ENCODE measurements at places on chromosomes 5 and 9.

DNA sequence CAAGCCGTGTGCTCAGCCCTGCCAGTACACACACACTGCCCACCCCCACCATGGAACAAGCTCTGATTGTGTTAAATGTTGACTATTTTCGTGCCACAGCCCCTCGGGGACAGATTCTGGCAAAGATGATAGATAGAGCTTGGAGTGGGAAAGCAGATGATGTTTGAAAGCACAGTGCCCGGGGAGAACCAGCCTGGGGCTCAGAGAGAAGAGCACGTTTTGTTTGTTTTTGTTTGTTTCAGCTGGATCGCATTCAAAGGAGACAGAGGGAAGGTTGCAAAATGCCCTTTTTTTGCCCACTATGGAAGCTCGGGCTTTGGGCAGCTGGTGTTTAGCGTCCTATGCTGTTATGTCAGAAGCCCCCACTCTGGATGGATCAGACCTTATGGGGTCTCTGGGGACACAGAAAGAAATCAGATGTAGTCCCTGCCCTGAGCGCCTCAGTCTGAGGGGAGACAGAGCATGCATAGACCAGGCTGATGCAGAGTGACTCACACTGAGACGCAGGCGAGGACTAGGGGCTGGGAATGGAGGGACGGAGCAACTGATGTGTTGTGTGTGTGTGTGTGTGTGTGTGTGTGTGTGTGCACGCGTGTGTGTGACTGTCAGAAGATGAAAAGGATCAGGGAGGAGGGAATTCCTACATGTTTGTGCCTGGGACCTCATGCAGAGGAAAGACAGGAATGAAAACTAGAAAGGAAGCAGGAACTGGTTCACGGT, 229.7 kb downstream of the MELK start:
- ATAC-seq, result no peak

- ATAC-seq, result no peak
These were observed 38.9 kb upstream of the IFNK start for GRCh38 chr9:27485158-27485557.

DNA sequence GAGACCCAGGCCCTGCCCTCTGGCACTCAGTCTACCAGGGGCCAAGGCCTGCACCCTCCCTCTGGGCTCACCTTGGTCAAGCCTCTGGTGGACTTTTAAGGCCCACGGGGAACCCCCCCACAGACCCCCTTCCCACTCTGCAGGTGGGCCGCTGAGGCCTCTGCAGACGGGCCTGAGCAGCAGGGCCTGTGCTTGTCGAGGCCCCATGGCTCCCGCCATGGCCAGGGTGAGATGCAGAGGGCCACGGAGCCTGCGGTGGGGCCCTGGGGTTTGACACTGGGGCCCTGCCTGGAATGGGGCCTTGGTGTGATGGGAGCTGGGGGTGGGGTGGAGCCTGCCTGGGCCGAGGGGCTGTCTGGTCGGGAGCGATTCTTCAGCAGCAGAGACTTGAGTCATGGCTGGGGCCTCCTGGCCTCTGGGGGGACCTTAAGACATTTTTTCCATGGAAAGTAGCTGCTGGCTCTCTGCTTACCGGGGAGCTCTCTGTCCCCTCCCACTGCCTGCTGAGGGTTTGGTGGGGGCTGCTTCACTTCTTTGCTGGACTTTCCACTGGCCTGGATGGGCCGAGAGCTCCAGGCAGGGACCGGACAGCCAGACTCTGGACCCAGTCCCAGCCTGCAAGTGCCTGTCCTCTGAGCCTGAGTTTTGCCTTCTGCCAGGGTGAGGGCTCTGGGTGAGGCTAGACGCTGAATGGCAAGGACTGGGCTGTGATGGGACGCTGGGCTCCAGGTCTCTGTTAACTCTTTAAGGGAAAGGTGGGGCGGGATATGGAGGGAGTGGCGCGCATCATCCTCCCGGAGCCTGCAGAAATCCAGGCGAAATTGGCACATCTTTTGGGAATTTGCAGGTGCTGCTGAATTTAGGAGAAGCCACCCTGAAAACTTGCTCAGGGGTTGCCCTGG, 132.2 kb downstream of the RXRA start:
- no peak for ATAC-seq

- no peak for ATAC-seq
These were observed 323.4 kb downstream of the PSAT1 start for GRCh38 chr9:78620303-78620702.

DNA sequence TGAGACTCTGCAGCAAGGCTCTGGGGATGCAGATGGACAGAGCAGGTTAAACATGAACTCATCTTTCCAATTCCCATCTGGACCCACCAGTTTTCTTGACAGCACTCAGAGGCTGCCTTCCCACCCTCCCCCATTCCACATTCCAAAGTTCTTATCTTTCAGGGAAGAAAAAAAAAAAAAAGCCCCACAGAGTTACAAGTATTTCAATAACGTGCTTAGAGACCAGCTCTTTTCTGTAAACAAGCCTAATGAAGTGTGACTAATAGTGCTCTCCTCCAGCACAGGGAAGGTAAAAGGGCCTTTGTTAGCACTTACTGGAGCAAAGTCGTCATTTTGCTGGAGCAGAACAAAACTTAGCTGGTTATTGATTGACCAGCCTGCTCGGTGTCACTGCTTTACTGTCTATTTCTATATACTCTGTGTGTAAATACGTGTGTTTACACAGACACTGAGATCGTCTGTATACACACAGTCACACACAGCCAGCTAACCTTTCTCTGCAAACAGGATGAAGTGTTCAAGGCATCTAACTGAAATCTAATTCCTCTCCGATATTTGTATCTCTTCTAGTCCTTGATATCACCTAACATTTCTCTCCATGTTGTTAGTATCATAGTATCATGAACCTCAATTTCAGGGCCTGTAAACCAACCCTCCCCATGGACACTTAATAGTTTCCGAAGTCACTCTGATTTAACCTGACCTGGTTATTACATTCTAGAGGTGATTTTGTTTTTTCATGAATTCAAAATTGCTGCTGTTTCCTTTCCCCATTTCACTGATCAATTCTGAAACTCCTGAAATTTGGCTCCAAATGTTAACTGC, 84.9 kb downstream of the ZNF608 start:
- ATAC-seq, result no peak

- ATAC-seq, result no peak
These were observed 63.3 kb upstream of the ZFAND5 start for GRCh38 chr9:72428329-72428728.

DNA sequence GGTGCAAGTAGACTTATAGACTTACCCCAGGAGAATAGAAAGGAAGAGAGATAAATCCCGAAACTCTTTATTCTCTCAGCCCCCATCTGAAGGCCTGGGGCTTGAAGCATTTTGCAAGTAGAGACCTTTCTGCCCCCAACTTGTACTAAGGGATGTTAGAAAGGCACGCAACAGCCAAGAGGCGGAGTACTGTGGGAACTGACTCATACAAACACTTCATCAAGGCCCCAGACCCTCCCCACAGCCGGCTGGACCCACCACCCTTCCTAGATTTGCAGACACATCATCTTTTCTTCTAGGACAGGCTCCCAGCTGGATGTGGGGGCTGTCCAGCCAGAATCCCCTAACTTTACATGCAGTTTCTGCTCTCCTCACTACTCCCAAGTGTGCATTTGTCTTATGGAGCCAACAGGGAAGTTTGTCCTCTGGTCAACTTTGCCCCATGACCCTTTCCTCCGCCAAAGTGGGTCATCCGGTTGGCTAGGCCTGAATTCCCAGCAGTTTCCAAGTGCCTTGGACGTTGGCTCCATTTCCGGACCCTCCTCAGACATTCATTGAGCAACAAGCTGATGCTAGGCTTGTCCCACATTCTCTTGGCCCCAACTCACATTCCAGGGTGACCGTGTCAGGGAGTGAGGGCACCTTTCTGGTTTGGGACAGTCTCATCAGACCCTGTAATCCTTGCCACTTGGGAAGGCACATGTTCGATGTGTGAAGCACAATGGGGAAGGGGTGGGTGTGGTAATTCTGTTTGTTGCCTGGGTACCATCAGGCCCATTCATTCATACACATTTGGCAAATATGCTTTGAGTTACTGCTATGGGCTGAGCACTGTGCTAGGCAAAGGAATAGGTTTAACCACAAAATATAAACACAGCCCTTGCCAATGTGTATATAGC, 64.6 kb downstream of the ABLIM3 start:
- no peak for ATAC-seq

DNA sequence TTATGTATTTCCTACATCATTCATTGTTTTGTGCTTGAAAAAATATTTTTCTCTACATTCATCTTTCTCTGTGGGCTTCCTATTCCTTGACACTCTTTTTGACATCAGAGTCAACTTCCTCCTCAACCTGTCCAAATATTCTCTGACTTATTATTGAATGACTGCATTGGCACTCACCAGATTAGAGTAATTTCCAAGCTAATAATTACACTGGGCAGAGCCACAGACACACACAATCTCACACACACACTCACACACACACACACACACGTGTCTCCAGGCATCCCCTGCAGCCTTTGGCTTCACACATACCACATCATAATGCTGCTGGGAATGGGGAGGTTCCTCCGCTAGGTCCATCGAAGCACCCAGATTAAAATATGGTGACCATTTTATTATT, 184.5 kb downstream of the SYK start:
- no peak for ATAC-seq

GRCh38 chr9:129177443-129177790, 644 bp downstream of the IER5L start:
- ATAC-seq, result peak; percentile 1

DNA sequence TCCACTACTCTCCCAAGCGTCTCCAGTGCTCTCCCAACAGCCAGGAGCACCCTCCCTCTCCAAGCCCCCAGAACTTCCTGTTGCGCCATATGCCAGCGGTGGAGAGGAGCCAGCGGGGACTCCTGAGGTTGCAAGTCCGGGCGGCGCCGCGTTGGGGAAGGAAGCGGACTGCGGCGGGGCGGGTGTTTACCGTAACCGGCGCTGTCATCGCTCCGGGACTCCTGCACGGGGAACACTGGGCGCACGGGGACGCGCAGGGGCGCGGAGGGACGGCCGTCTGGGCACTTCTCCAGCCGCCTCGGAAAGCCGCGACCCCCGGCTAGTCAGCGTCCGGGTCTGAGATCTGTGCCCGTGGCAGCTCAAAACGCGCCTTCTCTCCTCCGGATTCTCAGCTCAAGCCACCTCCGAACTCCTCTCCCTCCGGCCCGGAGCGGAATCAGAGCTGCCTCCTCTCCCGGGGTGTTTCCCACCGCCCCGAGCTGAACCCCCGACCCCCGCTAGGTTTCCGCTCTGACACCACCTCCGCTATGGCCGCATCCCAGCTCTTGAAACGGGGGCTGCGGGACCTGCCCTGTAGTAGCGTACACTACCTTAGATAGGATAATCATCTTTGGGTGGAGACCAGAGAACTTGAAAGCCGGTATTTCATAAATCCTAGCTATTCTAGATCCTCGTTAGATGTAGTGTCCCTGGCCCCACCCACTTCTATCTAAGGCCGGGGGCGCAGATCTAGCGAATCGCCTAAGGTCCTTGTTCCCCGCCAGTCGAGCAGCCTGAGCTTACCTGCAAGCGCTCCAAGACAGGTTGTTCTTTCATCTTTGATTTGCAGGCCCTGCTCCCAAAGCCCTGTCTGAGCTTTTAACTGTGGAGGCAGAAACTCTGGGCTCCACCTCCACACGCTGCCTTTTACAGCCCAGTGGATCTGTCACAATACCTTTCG, at the start of gene TRPM6:
Gene TRPM6 (minus strand): TSS at position 881 of the 940 bp plus-strand sequence. CDS start 65 bp downstream, at position 816.
- ATAC-seq, result peak; percentile 82

GRCh38 chr9:13061390-13061789, 218.1 kb downstream of the MPDZ start:
- no peak for ATAC-seq

GRCh38 chr5:107554776-107555424, 115.8 kb downstream of the EFNA5 start:
- ATAC-seq, result no peak

DNA sequence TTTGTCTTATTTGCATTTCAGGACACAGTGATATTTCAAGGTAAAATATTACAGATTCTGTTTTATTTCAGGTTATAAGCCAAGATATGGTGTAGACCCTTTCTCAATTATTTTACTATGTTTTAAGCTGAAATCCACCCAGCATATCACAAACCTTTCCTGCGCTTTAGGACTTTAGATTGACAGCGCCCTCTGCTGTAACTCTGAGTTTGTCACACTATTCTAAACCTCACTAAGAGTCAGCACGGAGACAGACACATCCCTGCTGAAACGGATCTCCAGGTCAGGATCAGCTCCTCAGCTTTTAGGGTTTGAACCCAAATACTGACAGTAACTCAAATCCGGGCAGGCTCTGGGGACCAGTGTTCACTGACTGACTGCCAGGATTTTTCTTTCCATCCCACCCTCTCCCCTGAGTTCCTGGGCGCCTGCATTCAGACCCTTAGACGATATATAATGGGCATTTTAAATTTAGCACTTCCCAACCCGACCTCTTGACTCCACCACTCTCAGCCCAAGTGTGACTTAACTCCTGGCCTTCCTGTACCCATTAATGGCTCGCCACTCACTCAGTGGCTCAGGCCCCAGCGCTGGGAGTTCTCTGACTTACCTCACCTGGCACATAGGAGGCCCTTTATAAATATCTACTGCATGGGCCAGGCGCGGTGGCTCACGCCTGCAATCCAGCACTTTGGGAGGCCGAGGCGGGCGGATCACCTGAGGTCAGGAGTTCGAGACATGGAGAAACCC, 33.5 kb downstream of the TLX3 start:
- ATAC-seq, result peak; percentile 54

GRCh38 chr5:140011297-140011802, 31.7 kb downstream of the NRG2 start:
- ATAC-seq, result no peak

GRCh38 chr9:36337865-36338264, 62.2 kb downstream of the RNF38 start:
- ATAC-seq, result no peak

DNA sequence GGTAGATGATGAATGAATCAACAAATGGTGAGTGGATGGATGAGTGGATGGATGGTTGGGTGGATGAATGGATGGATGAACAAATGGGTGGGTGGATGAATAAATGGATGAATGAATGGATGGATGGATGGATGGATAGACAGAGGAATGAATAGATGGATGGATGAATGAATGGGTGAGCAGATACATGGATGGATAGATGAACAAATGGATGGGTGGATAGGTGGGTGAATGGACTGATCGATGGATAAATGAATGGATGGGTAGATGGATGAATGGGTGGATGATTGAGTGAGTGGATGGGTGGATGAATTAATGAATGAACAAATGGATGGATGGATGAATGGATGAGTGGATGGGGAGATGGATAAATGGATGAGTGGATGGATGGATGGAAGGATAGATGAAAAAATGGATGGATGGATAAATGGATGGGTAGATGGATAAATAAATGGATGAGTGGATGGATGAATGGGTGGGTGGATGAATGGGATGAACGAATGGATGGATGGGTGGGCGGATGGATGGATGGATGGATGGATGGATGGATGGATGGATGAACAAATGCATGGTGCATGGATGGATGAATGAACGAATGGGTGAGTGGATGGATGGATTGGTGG, 85.7 kb downstream of the PHF2 start:
- ATAC-seq, result no peak

GRCh38 chr5:73733219-73733618, 107.2 kb downstream of the ARHGEF28 start:
- ATAC-seq, result no peak

DNA sequence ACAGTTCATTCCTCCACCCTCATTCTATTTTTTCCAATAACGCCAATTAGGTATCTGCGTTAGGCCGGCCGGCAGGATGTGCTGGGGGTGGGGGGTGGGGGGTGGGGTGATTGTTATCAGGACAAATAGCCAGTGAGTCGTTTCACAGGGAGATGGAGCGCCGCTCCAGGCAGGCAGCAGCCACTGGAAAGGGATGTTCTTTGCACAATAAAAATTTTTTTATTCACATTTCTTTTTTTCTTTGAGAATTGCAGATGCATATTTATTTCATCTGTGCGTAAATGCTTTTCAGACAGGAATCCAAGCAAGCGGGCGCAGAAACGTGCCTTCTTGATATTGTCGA, 4.1 kb downstream of the LMX1B start:
- no peak for ATAC-seq

- no peak for ATAC-seq
These were observed 25.7 kb downstream of the CDKN2A start for GRCh38 chr9:21968331-21969010.

Measured in activated T-helper 17 cell treated with anti-CD3 and anti-CD28 coated beads, Interleukin-2, amount 50 U/mL, for 72 hours (primary cell).